ENCODE measurements at places on chromosomes 6 and 20.

- no peak for DNase-seq
These were observed 144.3 kb downstream of the ADGRB3 start for GRCh38 chr6:68779366-68779765.

DNA sequence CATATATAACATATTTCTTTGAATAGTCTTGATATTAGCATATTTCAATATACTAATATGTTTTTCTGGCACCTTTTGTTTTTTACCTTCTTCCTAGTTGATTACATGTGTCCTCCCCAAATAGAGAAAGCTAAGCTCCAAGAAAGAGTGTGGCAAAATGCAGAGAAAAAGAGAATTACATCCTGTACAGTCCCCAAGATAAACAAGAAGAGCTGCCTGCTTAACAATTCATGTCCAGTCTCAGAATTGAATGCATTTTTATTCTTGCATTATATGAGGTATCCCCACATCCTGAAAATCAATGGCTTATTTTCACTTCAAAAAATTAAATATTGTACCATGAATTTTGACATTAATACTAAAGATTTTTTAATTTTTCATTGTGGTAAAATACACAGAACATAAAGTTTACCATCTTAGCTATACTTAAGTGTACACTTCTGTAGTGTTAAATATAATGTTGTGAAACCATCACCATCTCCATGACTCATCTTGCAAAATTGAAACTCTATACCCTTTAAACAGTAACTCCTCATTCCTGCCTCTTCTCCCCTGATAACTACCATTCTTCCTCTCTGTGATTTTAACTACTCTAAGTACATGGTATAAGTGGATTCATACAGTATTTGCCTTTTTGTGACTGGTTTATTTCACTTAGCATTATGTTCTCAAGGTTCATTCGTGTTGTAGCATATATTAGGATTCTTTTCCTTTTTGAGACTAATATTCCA, 490.3 kb downstream of the COL12A1 start:
- peak; percentile 75 for DNase-seq

- DNase-seq, result no peak
These were observed 211.4 kb upstream of the SGK1 start for GRCh38 chr6:134529305-134529704.

GRCh38 chr6:100449239-100449691, 15.5 kb downstream of the SIM1 start:
- DNase-seq, result no peak

GRCh38 chr20:5168651-5169396, 42.0 kb downstream of the CDS2 start:
- DNase-seq, result peak; percentile 35

GRCh38 chr20:3686867-3687321, 5.1 kb upstream of the ADAM33 start:
- DNase-seq, result peak; percentile 89

- DNase-seq, result peak; percentile 21
These were observed 79.2 kb upstream of the STMND1 start for GRCh38 chr6:17022604-17023003.

All from fibroblast of skin of scalp (primary cell).